Keratinocyte (primary cell): ENCODE measurements at places on chromosomes 3 and 15. TPM values are rescaled to one million over a fixed set of nuclear protein-coding genes. Genes with fewer than 3 reads are reported as not detected.

TPRG1 gene
- polyA plus RNA-seq: 0.29 to 1.5 TPM (median 1.3 TPM) in 3 replicates

- H3K36me3 ChIP-seq: no peaks in the 10 kb centered on the region
- no peak for DNase-seq
- peaks cover 5% of the 10 kb centered on the region for H3K4me1 ChIP-seq
These were observed 27.1 kb downstream of the CGGBP1 start for GRCh38 chr3:88031642-88032077.

DNA sequence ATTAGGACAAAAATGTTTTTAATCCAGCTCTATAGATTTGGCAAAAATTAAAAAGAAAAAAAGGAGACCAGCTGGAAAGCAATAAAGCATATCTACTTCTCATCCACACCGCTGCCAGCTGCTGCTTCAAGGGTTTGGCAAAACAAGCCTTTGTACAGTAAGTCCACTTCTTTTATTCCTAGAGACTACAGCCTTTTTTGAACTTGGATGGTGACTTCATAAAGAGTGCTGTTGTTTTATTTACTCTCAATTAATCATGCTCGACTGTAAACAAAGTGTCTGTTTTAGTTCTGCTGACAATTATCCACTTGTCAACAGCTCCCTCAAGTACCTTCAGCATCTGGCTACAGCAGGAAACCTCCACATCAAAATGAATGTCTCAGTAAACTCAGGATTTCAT lies 12.3 kb upstream of the FOXB1 start:
- DNase-seq: no peak
- no peaks in the 10 kb centered on the region for H3K4me1 ChIP-seq
- H3K27me3 ChIP-seq: peaks cover 66% of the 10 kb centered on the region
- H3K36me3 ChIP-seq: no peaks in the 10 kb centered on the region
- no peak overlapping the region for H3K4me3 ChIP-seq
- H3K27ac ChIP-seq: no peak overlapping the region

DNA sequence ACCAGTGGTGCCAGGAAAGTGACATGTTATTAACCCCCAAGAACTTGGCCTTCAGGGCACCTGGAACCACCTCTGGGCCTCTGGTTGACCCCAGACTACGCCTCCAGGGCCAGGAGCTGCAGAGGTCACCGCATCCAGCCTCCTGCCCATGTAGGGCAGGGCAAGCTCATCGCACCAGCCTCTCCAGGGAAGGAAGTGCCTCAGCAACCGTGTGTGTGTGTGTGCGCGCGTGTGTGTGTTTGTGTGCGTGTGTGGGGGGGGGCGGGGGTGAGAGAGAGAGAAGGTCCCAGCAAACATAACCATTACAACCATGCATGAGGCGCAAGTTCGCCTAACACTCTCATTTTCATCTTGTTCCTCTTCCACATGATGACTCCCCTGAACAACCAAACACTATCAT lies 31.8 kb downstream of the RAB6B start:
- no peak for DNase-seq
- no peaks in the 10 kb centered on the region for H3K36me3 ChIP-seq
- H3K27ac ChIP-seq: no peak overlapping the region
- H3K4me1 ChIP-seq: no peaks in the 10 kb centered on the region
- H3K27me3 ChIP-seq: peaks cover 7% of the 10 kb centered on the region
- no peak overlapping the region for H3K4me3 ChIP-seq

FES gene
- polyA plus RNA-seq: 0.24 to 0.34 TPM (median 0.28 TPM) in 3 replicates

DNA sequence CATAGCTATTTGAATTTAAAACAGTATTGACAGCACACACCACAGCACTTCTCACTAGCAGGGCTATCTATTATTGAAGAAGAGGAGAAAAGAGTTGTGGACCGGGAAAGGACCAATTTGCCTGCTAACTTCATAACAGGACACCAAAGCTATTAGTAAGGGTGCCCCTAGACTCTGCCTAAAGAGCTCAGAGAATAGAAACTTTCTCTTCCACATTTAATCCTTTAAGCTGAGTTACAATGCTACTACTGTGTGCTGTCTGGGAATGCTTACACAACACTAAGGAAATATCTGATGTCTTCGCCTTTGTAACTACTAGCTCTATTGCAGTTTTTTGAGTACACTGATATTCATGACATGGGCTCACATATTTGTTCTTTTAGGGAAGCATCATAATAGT lies 13.5 kb upstream of the AADAC start:
- peaks cover 6% of the 10 kb centered on the region for H3K4me1 ChIP-seq
- no peaks in the 10 kb centered on the region for H3K27me3 ChIP-seq
- H3K4me3 ChIP-seq: no peak overlapping the region
- no peak overlapping the region for H3K27ac ChIP-seq

AGBL1 gene
- polyA plus RNA-seq: not detected in 3 replicates

GRCh38 chr3:34351882-34352777 lies 553.7 kb downstream of the PDCD6IP start:
- no peak overlapping the region for H3K4me3 ChIP-seq
- no peaks in the 10 kb centered on the region for H3K4me1 ChIP-seq
- DNase-seq: no peak
- no peak overlapping the region for H3K27ac ChIP-seq
- H3K36me3 ChIP-seq: no peaks in the 10 kb centered on the region
